ENCODE measurements at places on chromosomes 16 and 17.

GRCh38 chr17:71942626-71943025 lies 178.2 kb upstream of the SOX9 start:
- DNase-seq, result peak; percentile 23

- DNase-seq, result no peak
Observed at GRCh38 chr17:15392326-15392741, 50.9 kb upstream of the TEKT3 start.

GRCh38 chr16:81347425-81347824 lies 32.7 kb downstream of the GAN start:
- DNase-seq, result no peak

DNA sequence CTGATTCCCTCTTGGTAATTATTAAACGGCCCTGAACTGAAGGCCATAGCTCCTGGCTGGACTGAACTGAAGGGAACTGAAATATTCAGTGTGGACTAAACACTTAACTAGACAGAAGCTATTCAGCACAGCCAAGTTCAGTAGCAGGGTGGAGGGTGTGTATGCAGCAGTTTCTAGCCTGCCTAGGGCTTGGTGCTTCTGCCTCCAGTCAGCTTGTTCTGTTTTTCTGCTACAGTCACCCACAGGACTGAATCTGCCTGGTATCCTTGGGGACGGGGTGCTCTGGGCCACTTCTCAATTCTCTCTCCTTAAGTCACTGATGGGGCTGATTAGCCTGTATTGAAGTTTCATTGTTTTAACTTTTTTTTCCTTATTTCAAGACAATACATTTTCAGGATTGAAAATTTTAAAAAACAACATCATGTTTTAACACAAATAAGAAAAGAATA lies 77.1 kb downstream of the WWP2 start:
- DNase-seq, result peak; percentile 72

- DNase-seq, result no peak
Observed at GRCh38 chr17:47316311-47316710, 7.4 kb upstream of the EFCAB13 start.

GRCh38 chr17:28737770-28738679 lies 5.8 kb upstream of the TRAF4 start:
- no peak for DNase-seq
